ENCODE measurements at places on chromosomes 13 and 19.

GRCh38 chr19:17601683-17602082, 46.2 kb downstream of the COLGALT1 start:
- no peak for DNase-seq

DNA sequence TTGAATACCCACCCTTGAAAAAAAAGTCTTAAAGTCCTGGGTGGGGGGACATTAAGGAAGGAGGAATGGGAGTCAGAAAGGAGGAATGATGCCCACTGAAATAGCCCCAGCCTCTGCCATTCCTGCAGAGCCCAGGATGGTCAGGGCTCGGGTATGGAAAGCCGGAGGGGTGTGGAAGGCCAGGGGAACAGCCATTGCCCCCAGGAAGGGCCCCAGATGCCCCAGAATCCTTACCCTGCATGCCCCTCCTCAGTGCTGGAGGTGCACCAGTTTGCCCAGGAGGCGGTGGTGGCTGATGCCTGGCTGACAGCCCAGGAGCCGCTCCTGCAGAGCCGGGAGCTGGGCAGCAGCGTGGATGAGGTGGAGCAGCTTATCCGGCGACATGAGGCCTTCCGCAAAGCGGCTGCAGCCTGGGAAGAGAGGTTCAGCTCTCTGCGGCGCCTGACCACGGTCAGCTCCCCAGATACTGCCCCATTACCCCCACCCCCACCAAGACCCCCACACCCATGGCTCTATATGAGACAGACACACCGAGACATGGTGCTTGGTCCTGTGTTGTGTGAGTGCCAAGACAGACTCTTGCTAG, 10.7 kb upstream of the SHKBP1 start:
- DNase-seq = no peak

DNA sequence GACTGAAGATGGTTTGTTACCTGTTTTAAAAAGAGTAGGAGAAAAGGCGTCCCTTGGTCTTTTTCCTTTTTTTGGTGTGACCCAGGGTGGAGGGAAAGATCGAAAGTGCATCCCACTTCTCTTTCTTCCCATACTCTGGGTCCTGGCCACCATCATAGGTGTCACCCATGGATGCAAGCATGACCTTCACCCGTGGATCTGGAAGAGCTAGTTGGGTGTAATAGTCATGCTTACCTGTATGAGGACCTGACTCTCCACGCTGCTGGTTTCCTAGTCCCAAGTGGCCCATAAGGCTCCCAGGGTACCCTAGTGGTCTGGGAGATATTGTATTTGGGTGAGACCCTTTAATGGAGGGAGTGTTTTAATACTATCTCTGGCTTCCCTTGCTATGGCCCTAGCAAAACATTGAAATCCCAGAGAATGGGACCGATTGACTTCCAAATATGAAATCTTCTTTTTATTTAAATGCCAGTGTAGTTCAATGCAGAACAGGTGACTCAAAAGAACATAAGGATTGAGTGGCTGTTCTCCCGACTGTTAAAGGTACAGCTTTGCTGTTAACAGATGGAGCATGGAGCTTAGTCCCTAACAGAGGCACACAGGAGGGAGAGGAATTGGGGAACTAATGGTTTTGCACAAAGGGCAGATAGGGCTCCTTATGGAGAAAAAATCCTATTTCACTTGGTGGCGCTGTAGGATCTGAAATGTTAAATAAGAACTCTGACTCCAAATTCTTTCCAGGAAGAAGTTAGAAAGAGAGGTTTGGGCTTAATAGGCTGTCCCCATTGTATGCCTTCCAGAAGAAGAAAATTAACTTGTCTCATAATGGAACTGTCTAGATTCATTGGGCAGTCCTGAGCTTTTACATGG, 7.0 kb upstream of the ZNF550 start:
- no peak for DNase-seq

GRCh38 chr19:6100284-6100915, 9.9 kb downstream of the RFX2 start:
- peak; percentile 50 for DNase-seq

DNA sequence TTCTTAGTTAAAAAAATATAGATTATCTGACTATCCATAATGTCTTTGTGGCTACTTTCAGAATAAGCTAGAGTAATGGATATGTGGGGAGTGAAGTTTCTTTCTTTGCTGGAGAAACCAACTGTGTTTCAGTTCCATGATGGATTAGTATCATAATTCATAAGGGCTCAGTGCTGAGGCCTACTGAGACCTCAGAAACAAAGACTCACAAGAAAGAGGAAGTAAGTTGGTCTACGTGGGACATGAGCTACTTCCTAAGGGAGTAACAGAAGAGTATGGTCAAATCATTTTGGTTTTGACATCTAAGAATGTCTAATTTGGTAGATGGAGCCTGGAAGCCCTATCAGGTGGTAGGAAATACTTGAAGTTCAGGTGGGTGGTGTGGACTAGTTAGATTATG, 99.0 kb upstream of the HTR2A start:
- no peak for DNase-seq

- no peak for DNase-seq
Observed at GRCh38 chr19:9570255-9570654, 14.0 kb downstream of the ZNF121 start.

DNA sequence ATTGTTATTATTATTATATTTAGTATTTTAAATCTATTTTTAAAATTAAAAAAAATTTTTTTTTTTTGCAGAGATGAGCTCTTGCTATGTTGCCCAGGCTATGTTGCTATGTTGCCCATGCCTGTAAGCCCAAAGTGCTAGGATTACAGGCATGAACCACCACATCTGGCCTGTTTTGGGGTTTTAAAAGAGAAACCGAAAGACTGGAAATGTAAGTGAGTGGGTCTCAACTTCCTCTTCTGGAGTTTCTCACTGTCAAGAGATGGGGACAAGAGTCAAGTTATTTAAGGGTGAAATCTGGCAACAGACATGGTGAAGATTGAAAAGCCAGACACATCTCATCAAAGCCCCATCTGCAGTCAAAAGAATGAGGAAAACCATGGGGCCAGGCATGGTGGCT, 4.2 kb upstream of the OR7G3 start:
- DNase-seq = no peak

DNA sequence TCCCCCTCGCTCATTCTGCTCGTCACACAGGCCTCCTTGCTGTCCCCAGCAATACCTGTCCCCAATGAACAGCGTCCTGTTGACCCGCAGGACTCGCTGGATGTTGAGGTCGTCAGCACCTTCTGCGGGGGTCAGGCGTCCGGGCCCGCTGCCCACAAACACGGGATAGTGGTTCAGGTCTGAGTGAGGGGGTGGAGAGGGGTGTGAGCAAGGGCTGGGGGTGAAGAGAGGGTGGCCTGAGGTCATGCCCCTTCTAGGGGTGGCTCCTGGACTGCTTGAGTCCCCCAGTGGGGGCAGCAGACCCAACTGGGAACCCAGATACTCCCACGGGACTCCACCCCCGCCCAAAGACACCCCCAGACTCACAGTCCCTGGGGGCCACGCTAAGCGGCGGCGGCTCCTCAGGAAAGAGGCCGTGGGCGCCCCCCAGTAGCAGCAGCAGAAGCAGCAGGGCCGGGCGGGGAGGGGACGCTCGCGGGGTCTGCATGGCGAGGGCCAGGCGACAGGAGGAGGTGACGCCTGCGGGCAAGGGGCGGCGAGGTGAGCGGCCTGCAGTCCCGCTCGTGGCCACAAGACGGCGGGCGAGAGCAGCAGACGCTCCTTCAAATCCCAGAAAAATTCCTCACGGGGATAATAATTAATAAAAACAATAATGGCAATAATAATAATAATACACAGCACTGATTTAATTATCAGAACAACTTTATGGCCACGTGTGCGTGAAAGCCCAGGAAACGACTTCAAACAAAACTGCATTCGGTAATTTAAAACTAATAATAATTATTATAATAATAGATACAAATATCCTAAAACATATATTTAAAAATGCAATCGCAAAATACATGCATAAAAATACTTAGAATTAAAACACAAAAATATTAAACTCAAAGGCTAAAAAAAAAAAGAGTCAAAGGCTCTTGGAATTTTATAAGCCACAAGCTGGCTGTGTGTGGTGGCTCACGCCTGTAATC, 1.2 kb downstream of the SEMA6B start:
- DNase-seq = peak; percentile 59

GRCh38 chr13:45464687-45465453, at the start of gene COG3:
TSS of gene COG3 (plus strand) at chr13:45464939. CDS start at chr13:45465037, 98 bp downstream.
- DNase-seq = peak; percentile 97

DNA sequence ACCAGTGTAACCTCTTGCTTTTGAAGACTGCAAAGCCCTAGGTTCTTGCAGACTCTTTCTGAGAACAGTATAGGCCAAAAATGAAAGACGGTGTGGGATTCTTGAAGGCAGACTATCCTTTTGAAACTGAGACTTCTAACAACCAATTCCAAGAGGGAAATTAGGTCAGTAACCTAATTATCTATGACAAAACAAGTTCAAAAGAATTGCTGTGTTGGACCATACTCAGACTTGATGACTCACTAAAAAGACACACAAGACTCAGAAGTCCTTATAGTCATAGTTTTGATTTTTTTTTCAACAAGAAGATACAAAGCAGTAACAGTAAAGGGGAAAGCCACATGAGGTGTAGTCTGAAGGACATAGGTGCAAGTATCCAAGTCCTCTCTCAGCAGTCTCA, 624.0 kb upstream of the GPC6 start:
- DNase-seq = no peak

All from stimulated activated naive CD8-positive, alpha-beta T cell treated with anti-CD3 and anti-CD28 coated beads, Interleukin-15, Interleukin-2, amounts not matched to agents 100 U/mL and 50 U/mL, for 24 hours (primary cell).